ENCODE measurements at places on chromosomes 11 and 22.

GRCh38 chr11:86517557-86517956, 142.9 kb downstream of the CCDC81 start:
- no peak for DNase-seq

GRCh38 chr11:910044-910588, 494 bp downstream of the CHID1 start:
- no peak for DNase-seq

GRCh38 chr22:29203488-29204454, 1.9 kb upstream of the EMID1 start:
- DNase-seq = no peak

- no peak for DNase-seq
These were observed 21.0 kb upstream of the CHADL start for GRCh38 chr22:41261541-41262249.

- DNase-seq = no peak
These were observed at the start of gene GAS2 for GRCh38 chr11:22666325-22666687. TSS of gene GAS2 (plus strand) at chr11:22666611. CDS start at chr11:22674870, 8,259 bp downstream.

DNA sequence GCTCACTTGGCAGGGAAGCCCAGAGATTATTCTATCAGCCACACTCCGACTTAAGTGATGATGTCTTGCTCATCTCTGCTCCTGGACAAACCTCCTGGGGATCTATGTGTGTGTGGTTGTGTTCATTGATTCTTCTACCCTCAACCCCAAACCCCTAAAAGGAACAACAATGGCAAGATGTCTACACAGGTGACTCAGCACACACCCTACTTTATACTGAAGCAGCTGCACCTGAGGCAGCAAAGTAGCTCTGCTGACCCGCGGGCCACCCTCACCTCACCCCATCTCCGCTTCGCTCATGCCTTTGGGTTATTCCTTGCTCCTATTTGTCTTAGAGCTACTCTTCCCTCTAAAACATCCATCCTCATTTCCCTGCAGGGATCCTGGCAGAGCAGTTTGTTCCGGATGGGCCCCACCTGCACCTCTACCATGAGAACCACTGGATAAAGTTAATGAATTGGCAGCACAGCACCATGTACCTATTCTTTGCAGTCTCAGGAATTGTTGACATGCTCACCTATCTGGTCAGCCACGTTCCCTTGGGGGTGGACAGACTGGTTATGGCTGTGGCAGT, 38.7 kb downstream of the TMEM45B start:
- no peak for DNase-seq

GRCh38 chr22:23832226-23833016, 6.4 kb downstream of the DERL3 start:
- no peak for DNase-seq

DNA sequence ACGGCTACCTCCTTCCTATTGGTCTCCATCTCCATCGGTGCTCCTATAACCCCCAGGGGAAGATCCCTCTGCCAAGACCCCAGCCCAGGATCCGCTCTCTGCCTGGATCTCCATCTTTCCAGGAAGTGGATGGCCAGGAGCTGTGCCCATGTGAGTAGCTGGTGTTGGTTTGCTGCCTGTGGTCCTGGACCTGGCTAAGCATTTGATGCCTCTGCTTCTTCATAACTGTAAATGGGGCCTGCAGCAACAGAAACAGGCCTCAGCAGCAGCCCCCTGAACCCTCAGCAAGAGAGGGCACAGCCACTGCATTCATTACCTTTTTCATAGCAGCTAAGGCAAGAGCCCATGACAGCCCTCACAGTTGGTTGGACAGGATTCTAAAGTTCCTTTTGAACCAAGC, 26.6 kb upstream of the CSNK2A3 start:
- DNase-seq = no peak

DNA sequence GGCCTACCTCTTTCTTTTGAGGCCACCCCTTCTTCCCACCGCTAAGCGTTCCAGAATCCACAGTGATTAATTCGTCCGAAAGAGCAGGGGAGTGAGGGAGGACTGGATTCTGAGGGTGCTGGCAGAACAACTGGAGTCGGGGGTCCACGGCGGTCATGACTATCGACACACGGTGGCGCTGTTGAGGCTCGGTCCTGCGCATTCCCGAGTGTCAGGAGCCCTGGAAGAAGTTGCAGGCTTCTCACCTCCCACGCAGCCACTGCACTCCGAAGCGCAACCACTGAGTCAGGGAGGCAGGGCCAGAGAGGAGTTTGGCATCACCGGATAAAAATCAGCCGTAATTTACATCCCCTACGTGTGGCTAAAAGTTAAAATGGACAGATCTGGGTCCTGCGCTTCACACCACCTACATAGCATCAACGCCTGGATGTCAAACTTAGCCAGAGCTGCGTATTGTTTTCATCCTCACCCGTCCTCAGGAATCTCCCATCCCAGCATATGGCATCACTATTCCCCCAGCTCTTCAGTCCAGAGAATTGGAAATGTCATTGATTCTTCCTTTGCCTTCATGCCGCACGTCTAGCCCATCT, 10.7 kb upstream of the CTSF start:
- DNase-seq = peak; percentile 69

GRCh38 chr11:32006799-32007388, 84.0 kb upstream of the RCN1 start:
- peak; percentile 49 for DNase-seq

GRCh38 chr11:61966734-61967115, 709 bp downstream of the FTH1 start:
- no peak for DNase-seq

GRCh38 chr11:118009864-118010737, 23.9 kb downstream of the IL10RA start:
- no peak for DNase-seq

DNA sequence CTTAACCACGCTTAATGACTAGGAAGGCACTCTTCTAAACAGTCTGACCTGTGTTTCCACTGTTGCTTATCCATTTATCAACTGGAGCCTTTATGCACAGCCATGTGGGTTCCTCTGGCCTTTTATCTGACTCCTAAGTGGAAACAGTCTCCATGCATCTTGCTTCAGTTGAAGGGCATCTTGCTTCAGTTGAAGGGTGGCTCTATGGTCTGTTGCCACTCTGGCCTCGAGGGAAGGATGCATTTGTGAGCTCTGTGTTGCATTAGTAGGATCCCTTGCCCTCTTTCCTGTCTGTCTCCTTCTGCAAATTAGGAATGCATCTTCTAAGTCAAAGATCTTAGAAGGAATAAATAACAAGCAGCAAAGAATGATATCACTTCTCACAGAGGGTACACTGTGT, 25.8 kb upstream of the C11orf96 start:
- DNase-seq = no peak

DNA sequence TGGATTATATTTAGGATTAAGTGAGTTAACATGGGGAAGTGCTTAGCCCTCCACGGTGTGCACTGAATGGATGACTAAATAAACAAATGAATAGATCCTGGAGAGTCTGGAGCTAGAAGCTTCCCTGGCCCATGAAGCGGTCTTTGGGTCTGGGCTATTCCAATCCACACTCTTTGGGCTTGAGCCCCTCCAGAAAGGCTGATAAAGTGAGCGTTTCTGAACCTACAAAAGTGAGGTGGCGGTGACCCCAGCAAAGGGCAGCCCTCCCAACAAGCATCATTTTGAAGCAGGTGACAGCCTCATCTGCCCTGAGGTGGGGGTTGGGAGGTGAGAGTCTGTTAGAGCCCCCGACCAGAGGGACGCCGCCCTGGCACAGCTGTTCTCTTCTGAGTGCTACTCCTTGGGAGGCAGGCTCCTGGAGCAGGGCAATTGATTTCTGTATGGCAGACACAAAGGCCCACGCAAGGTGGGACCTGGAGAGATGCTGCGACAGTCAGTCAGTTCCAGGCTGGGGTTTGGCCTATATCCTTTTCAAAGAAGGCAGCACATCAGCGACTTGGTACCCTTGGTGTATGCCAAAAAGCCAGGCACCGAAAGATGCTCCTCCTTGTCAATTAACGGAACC, 157.8 kb downstream of the CACNA1I start:
- no peak for DNase-seq

DNA sequence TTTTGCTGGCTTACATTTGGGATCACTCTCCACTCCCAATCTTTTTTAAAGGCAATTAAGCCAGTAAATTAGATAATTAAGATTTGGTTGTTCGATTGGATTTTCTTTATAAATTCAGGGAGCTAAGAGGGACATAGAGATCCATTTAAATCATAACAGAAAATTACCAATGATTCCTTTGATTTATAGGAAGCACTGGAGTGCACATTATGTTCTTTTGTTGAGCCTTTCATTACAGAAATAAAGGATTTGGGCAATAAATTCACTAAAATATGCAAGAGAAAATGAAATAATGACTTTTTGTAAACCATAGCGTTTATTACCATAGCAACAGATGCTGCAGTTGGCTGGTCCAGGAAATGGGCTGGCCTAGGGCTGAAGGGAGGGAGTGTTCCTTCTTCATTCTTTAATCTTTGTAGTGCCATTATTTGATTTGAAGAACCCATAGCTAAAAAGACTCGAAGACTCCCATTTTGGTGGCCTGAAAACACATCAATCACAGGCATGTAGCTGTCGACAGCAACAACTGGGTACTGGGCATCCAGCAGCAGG, 73.0 kb downstream of the C2CD3 start:
- peak; percentile 14 for DNase-seq

DNA sequence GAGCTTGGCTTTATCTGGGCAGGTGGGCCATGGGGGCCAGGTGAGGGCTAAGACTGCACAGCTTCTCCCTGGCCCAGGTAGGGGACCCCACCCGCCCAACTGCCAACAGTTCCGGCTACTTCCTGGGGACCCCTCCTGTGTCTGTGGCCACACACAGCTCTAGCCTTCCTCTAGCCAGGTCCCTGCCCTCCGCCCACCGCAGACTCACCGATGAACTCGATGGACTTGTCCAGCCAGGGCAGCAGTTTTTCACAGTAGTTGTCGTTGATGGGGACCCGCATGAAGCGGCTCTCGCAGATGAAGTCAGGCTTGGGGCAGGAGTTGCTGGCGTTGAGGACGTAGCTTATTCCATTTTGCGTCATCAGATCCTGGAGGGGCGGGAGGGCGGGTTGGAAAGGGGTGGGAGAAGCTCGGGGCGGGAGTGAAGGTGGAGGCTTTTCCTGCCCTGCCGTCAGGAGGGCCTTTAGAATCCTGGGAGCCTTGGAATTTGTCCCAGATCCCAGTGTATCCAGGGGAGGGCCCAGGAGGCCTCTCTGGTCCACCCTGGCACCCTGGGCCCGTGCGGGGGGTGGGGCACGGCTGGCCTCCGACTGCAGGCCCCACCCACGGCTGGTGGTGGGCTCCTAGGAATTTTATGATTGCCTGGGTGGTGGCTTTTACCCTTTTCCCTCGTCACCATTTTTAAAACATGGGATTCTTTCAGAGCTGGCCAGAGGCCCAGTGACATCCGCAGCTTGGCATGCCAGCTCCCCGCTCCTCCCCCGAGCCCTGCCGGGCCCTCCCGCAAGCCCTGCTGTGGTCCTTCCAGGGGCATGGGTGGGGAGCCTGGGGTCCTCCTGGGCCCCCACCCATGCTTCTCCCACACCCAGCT, 13.9 kb downstream of the DUSP8 start:
- peak; percentile 85 for DNase-seq

DNA sequence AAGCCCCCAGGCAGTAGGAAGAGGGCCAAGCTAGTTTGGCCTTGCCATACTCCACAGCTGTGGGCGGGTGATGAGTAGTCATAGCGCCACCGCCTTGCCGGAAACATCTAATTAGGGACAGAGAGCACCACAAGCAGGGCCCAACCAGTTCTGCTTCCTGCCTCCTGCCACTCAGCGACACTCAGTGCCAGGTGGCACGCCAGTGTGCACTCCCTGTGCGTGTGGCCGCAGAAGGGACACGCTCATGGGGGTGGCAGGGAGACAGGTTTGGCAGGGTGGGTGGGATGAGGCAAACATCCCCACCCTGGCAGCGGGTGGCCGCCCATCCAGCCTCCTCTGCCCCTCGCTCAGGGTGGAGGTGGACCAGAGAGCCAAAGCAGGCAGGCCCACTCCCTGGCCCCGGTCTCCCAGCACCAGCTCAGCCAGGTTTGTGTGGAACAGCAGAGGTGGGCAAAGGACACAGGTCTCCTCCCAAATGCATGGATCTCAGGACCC, 4.9 kb downstream of the OVOL1 start:
- DNase-seq = no peak

DNA sequence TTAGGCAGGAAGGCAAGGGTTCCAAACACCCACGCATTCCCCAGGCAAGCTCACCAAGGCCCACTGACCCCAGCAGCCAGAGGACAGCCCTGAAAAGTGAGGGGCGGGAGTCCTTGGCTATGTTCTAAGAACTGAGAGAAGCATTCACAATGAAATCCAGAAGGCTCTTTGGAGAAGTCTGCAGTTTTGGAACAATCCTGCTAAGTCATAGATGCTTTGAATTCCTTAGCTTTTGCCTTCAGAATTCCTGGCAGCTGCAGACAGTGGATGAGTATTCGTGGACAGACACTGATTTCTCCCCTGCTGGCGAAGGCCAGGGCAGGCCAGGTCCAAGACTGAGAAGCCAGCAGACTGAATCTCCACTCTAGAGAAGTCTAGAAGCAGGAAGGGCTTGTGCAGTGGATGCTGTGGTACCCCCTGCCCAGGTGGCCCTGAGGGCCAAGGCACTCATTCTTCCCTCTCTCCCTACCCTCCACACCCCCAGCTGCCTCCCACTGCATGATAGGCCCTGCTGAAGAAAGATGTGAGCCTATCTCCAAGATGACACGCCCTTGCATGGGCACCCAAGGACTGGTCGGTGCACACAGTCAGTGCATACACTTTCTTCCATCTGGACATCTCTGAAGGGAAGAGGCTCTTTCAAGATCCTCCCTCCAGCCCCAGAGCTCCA, 133.2 kb upstream of the TEAD1 start:
- peak; percentile 96 for DNase-seq

DNA sequence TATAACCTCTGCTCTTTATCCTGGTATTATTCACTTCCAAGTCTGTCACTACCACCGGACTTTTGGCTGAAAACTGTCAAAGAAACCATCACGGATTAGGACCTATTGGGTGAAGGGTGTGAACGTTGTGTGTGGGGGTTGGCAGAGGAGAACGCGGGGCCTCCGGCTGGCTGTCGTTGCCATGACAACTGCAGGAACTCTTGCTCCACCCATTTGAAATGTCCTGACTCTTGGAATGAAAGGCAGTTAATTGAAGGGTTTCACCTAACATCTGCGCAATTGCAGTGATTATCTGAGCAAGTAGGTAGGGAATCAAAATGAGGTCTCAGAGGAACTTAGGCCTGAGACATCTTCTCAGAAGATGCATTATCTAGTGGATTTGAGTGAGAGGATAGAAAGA, 60.9 kb upstream of the CLMP start:
- DNase-seq = no peak

DNA sequence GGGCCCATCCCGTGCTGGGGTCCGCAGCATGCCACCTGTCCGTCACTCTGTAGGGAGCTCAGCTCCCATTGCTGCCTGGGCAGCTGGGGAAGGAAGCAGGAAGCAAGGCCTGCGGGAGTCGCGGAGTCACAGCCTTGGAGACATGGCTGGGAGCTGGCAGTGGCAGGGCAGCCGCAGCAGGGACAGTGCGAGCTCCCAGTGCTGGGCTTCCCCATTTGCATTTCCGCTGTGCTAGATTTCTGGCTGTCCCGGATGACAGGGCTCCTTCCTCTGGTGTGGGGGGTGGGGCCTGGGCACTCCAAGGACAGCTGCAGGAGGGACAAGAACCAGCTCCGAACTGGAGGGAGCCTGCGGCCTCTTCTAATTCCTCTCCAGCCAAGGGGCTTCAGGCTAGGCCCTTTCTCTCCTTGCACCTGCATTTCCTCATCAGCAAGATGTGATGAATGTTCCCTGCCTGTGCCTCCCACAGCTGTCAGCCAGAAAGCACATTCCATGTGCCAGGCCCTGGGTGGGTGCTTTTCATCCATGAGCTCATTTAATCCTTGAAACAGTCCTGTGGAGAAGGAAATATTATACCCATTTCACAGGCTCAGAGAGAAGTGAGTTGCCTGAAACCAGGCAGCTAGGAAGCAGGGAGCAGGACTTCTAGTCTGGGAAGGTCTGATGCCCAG, 48.0 kb downstream of the MYO7A start:
- no peak for DNase-seq

- no peak for DNase-seq
These were observed 111.5 kb upstream of the E2F8 start for GRCh38 chr11:19352072-19352770.

All from fibroblast of skin of right biceps (primary cell).